SW 1271 (cell line): ENCODE measurements at places on chromosomes 11 and 22.

DNA sequence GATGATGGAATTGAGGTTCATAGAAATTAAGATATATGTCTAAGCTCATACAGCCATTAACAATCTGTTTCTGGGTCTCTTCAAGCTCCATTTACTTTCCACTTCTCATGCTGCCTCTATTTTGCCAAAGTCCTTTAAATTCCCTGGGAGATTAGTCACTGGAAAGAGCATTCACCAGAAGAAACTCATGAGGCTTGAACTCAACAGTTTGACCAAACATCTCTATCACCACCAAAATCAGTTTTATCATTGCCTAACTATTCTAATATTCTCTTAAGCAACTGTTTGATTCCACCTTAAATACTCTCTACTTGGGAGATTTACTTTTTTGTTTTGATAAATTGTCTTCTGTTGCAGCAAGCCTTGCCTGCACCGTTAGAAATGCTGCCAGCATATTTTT, 881.3 kb downstream of the KCNA4 start:
- DNase-seq = no peak

GRCh38 chr11:121763526-121763925, 310.8 kb upstream of the SORL1-AS1 start:
- no peak for DNase-seq

DNA sequence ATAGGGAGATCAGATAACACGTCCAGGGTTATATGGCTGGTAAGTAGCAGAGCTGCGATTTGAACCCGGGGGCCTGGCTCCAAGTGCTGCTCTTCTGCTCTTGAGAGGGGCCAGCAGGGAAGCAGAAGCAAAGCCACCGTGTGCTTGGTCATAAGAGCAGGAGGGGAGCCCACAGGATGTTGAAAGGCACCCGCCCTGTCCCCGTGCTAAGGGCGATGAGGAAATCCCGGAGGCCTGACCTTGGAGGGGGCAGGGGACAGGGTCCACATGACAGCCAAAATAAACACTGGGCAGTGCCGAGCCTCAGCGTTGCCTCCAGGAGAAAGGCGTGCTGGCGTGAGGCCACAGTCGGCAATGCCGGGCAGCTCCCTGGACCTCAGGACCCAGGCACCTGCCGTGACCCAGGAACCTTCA, 28.8 kb downstream of the TOM1 start:
- no peak for DNase-seq

- DNase-seq = no peak
Observed at GRCh38 chr22:31728857-31729256, 21.1 kb downstream of the PRR14L start.

- no peak for DNase-seq
Observed at GRCh38 chr11:1822648-1823375, 12.0 kb upstream of the SYT8 start.

GRCh38 chr11:71235719-71236118, 16.7 kb downstream of the SHANK2 start:
- no peak for DNase-seq

- DNase-seq = no peak
Observed at GRCh38 chr22:37639771-37640590, 512 bp downstream of the SH3BP1 start.

DNA sequence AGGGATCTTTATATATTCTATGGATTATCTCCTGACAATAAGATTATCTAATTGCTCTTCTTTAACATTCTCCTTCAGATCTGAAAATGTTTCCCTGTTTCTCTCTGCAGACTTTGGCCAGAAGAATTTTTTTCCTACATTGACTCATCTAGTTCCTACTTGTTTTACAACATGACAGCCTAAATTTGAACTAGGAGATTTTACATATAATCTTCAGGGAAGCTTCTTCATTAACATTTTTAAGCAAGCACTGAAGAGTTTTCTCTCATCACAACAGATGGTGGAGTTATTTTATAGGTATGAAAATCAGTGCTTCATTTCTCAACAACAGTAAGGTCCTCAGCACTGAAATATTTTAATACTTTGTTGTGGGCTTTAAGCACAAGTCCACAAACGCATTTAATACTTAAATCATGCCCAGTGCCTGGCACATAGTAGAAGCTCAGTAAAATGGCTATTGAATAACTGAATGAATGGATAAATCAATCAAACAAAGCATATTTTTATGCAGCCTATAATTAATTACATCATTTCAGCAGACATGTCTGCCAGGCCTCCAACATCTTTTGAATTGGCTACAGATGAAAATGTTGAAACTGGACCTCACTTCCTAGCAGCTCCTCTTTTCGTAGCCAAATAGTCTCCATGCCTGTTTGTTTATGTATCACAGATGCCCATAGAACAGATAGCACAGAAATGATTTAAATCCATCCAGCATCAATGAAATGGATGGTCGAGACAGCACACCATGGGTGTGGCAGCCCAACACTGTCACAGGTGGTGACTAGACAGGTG, 117.3 kb upstream of the POU2AF2 start:
- no peak for DNase-seq
